ENCODE measurements at places on chromosomes 6 and 20. TPM values are rescaled to one million over a fixed set of nuclear protein-coding genes. Genes with fewer than 3 reads are reported as not detected.

DUSP15 gene
- total RNA-seq, result not detected

GRCh38 chr6:91240878-91241603 lies 654.2 kb upstream of the MAP3K7 start:
- DNase-seq, result no peak

- no peak for DNase-seq
These were observed at the start of gene PCSK2 for GRCh38 chr20:17226410-17227218. Gene PCSK2, plus strand, starts transcription at chr20:17227040. Its CDS starts 266 bp downstream, at chr20:17227306.

- peak; percentile 37 for DNase-seq
These were observed 112.1 kb downstream of the DLL1 start for GRCh38 chr6:170178561-170179477.

DNA sequence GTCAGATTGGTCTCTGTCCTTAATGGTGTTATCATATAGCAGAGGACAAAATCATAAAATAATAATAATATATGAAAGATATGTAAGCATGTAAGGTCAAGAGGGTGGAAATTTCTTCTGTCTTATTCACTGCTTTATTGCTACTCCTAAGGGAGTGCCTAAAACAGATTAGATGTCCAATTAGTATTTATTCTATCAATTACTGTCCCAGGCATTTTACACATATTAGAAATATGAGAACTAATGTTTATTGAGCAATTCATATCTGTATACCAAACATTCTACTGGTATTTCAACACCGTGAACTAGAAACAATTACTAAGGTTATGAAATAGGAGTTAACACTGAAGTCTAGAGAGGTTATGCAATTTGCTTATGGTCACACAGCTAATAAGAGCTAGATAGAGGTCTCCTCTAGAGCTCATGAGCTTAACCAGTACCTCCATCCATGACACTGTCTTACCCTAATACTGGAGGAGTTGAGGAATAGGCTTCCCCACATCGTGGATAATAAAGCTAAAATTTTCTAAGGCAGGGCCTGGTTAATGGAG lies 302.3 kb downstream of the PLCB1 start:
- DNase-seq, result no peak

DNA sequence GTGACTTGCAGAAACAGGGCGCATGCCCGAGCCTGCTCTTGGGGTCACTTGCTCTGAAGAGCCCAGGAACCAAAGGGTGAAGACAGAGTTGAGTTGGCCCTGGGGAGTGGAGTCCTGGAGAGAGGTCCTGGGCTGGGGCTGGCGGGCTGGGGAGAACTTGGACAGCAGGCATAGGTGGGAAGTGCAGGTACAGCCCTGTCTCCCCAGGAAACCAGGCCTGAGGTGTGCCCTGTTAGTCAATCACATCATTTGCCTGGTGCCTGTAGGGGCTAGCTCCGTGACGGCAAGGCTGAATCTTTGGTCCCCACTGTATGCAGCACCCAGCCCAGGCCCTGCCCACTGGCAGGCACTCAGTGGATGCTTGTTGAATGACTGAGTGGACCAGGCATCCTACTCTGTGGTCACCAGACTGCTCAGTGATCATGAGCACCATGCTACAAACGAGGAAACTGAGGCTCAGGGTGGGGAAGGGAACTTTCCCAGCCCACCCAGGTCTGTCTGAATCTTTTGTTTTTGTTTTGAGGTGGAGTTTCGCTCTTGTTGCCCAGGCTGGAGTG lies 15.6 kb upstream of the NOL4L start:
- no peak for DNase-seq

- DNase-seq, result no peak
These were observed 60.2 kb upstream of the TMEM244 start for GRCh38 chr6:129921169-129921817.

- DNase-seq, result no peak
These were observed 141.9 kb downstream of the GRM4 start for GRCh38 chr6:34003962-34004361.

DNA sequence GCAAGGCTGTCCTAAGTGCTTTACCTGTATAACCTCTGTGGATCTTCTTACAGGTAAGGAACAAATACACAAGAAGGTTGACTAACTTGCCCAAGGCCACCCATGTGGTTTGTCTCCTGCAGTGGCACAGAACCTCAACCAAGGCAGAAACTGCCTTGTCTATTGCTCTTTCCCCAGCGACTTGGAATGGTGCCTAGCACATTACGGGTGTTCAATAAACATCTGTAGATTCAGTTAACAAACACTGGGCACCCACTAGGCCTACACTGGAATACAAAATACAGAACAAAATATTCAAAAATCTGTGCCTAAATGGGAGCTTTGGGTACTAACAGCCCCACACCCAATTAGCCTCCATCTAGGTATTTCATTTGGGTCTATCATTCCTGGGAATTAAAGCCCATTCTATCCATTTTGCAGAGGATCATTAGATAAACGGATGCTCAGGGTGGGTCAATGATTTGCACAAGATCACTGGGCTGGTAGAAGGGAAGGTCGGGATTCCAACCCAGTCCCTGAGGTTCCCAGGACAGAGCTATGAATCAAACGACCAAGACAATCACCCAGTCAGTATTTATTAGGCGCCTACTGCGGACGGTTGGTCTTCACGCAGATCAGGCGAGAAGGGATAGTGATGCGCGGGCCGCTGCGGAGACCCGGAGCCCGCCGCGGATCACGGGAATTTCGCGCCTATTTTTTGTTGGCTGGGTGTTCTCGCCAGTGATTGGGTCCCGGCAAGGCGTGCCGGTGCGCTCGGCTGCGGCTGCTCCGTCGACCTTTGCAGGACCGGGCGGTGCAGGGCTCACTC lies at the start of gene STK35:
STK35 (plus strand) TSS at position 771 of the 808 bp plus-strand sequence. CDS start 55 bp downstream, outside the sequence.
- peak; percentile 78 for DNase-seq

EMILIN3 gene
- total RNA-seq, result not detected

SPATS1 gene
- not detected for total RNA-seq

DNA sequence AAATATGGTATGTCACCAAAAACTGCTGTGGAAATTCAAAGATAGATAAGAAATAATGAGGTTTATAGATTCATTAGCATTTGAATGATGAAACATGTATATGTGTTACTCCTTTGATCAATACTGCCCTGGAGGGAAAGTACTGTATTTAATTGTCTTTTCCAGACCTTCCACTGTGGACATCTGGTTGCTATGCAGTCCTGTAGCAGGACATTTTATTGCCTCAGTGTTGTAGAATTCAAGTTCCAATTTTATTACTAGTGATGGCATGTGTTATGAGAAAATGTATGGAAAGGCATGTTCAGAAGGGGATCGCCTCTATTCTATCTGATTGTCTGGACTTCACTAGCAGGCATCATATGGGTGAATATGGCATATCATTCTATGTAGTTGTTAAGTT lies 391.0 kb downstream of the TFAP2B start:
- DNase-seq, result no peak

- DNase-seq, result no peak
These were observed 14.9 kb upstream of the SLC22A1 start for GRCh38 chr6:160106701-160107100.

- peak; percentile 81 for DNase-seq
These were observed 45.7 kb upstream of the NEDD9 start for GRCh38 chr6:11278207-11278559.

All from activated CD8-positive, alpha-beta memory T cell treated with anti-CD3 and anti-CD28 coated beads, Interleukin-2, amount 10 ng/mL, durations not matched to agents 7 days and 5 days (primary cell).